ENCODE measurements at places on chromosomes 7 and 10. TPM values are rescaled to one million over a fixed set of nuclear protein-coding genes. Genes with fewer than 3 reads are reported as not detected.

The LDB3 gene
- 0.05 TPM for total RNA-seq

The FAM241B gene
- total RNA-seq = 6.1 TPM

The FAM237B gene
- total RNA-seq = not detected

The CTAGE6 gene
- 1.8 TPM for total RNA-seq

The ANXA7 gene
- 84.8 TPM for total RNA-seq

The PNLIPRP2 gene
- not detected for total RNA-seq

The SYT15B gene
- 0.19 TPM for total RNA-seq

The LIPM gene
- not detected for total RNA-seq

The APBB1IP gene
- total RNA-seq = 74.9 TPM
